Natural killer cell (primary cell): ENCODE measurements at places on chromosomes 1 and 21.

DNA sequence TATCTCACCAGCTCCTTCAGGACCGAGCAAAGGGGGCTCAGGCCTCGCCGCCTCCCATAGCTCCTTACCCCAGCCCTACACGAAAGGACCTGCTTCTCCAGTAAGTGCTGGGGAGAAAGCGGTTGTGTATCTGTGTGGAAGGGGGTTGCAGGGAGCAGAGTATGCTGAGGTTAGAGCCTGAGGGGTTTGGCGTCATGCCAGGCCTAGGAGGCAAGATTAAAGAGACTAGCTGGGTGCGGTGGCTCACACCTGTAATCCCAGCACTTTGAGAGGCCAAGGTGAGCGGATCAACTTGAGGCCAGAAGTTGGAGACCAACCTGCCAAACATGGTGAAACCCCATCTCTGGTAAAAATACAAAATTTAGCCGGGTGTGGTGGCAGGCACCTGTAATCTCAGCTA, 14.1 kb upstream of the RASSF5 start:
- DNase-seq = no peak

GRCh38 chr1:47351305-47351704, 17.7 kb downstream of the CMPK1 start:
- DNase-seq = no peak

- DNase-seq = no peak
These were observed 303.6 kb downstream of the LMO4 start for GRCh38 chr1:87632232-87632631.

DNA sequence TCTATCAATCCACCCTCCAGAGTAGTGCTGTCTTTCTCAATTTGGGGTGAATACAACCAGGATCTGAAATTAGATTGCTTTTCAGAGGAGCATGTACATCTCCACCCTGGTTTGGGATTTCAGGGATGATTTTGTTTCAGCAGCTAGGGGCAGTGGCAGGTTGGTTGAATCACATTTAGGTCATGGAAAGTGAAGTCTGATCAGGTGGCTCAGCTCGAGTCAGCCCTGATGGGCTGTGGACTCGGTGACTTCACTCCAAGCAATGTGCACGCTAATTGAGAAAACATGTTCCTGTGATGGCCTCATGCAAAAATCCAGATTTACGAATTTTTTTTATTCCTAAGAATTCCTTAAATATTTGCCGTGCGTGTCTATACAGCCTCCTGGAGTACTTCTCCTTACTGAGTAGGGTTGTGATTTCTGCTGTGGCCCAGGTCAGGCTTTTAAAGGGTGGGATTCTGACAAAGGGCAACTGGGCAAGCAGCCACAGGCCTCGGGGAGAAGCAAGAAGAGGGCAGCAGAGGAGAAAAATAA, 7.5 kb downstream of the NGF start:
- DNase-seq = no peak

GRCh38 chr1:108114033-108114599, 86.0 kb downstream of the SLC25A24 start:
- DNase-seq = no peak

DNA sequence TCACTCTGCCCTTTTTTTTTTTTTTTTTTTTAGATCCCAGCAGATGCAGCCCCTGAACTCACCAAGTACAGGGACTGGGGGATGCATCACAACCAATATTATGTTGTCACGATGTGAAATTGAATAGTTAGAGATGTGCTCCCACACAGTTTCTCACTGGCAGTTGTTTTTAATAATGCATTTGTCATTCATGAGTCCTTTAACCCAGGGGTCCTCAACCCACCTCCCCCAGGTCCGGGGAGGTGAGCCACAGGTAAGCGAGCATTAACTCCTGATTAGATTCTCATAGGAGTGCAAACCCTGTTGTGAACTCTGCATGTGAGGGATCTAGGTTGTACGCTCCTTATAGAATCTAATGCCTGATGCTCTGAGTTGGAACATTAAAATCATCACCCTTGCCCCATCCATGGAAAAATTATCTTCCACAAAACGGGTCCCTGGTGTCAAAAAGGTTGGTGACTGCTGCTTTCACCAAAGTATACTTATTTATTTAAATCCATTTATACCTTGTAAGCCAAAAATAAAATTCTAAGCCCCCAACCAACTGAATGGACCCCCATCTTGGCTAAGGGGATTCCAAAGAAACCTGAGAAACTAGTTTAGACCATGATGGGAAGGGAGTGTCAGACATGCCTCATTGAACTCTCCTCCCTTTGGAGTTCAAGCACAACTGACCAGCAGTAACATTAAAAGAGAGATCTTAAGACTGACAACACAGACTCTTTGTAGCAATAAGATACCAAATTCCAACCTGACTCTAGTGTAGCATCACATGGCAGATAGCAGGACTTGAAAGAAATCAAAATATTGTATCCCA, 119.3 kb upstream of the ATP1A1 start:
- DNase-seq = no peak

GRCh38 chr1:94321662-94322061, 84.3 kb upstream of the ARHGAP29 start:
- DNase-seq = no peak

GRCh38 chr1:11256299-11256698, 6.1 kb downstream of the MTOR start:
- DNase-seq = no peak

GRCh38 chr1:245770156-245770555, 615.4 kb downstream of the KIF26B start:
- no peak for DNase-seq

GRCh38 chr1:29505532-29506220, 269.4 kb downstream of the PTPRU start:
- DNase-seq = no peak

- no peak for DNase-seq
These were observed 79.6 kb downstream of the SLC45A1 start for GRCh38 chr1:8397511-8397910.

GRCh38 chr21:15852146-15852545, 122.4 kb downstream of the USP25 start:
- no peak for DNase-seq

DNA sequence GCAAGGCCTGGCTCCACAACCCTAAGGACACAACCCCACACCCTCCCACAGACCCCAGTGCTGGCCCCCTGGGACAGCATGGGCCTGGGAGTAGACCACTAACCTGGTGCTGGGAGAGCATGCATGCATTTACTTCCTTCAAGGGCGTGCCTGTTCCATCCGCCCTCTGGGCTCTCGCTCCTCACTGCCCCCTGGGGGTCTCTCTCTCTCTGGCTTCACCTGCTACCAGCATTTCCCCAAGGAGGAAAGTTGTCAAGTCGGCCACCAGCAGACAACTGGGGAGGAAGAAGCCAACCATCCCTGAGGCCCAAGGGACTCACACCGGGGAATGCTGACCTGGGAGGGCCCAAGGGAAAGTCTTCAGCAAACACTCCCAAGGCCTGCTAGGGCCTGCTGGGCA, 6.5 kb downstream of the LRP8 start:
- no peak for DNase-seq

DNA sequence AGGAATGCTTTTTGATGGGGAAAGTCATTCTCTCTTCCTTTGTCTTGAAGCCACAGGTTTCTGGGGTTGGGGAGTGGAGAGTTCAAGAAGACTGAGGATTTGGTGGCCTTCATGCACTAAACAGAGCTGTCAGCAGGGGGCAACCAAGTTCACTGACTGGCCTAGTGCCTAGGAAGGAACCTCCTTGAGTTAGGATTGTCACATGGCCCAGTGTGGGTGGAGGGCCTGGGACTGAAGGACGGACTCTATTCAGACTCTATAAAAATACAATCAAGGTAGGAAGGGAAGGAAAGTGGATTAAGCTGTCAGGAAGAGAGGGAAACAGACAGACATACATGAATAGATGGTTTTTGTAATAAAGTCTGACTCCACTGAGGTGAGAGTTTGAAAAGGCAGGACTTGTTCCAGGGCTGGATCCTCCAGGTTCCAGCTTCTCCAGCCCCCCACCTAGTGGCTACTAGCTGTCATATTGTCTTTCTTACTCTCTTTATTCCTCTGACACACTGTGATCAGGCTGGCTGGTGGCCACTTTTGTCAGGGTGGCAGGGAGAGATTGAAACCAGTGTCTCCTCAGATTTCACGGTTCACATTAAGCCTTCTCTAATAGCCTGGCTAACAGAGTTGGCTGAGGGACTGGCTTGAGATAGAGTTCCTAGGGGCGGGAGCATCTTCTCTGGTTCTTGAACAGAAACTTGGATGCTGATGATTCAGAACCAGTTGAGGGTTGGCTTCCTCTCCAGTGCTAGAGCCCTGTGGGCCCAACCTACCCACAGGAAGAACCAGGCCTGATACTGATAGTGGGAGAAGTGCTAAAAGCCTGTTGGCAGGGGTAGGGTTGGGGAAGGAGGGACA, 4.1 kb upstream of the SH3BGRL3 start:
- peak; percentile 89 for DNase-seq

- no peak for DNase-seq
These were observed 2.5 kb downstream of the KRTAP10-4 start for GRCh38 chr21:44576025-44576420.

GRCh38 chr1:218588540-218589172, 243.5 kb downstream of the TGFB2 start:
- no peak for DNase-seq

DNA sequence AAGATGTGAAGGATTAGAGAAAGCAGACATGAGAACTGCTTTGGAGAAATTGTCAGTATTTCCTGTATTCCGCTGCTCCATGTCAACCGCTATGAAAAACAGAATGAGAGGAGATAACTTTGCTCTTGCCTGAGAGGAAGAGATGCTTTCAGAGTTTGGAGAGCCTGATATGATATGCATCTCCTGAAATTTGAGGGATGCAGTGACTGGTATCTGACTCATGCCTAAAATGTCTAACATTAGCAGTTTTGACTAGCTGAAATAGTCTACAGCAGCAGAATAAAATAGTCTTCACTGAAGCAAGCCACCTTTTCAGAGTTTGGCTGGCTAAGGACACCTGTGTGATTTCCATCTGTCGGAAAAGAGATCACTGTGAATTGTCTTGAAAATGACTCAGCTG, 165.8 kb upstream of the LRRC7 start:
- DNase-seq = no peak

DNA sequence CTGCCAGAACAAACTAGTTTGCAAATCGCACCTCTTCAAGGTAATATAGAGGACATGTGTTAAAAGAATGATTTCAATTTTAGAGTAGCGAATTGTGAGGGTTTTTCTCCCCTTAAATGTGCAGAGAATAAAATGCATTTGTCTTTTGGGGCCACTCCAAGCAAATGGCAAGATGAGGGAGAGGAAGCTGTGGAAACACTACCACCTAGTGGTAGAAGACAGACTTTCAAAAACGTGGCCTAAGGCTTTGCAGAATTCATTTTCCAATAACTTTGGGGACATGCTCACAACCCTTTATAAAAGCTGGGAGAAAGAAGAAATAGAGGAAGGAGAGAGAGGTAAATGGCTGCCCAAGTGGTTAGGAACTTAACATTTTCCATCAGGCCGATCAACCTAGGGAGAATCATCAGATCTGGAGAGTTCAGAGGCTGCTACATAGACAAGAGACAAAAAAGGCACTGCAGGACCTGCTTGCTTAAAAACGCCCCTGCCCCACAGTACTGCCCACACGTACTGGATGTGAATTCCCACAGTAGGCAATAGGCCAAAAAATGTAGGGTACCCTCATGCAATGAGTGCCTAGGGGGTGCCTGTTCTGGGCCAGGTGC, 15.7 kb upstream of the RCAN1 start:
- DNase-seq = no peak

DNA sequence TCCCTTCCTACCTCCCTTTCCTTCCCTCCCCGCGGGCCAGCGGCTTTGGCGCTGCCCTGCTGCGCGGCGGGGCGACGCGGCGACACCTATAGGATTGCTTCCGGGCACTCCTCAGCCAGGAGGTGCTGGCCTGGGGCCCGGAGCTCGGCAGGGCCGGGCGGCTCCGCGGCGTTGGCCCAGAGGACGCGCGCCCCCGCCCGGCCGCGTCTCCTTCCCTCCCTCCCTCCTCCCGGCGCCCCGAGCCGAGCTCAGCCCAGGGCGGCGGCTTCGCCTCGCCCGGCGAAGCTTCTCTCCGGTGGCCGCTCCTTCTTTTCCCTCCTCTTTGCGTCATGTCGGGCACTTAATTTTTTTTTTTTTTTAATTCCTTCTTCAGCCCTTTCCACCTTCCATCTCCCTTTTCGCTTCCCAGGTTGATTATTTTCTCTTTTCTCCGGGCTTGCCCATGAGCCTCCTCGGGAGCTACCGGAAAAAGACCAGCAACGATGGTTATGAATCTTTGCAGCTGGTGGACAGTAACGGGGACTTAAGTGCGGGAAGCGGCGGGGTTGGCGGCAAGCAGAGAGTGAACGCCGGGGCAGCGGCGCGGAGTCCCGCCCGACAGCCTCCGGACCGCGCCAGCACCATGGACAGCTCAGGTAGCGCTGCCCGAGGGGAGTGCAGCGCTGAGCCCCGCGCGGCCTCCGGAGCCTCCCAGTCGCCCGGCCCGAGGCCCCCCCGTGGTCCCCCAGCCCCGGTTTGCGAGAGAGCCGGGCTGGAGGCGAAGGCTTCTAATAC, at the start of gene DNAJC6:
TSS of gene DNAJC6 (plus strand) at position 240 of the 774 bp plus-strand sequence. CDS start at position 443, 203 bp downstream.
- peak; percentile 57 for DNase-seq

- no peak for DNase-seq
These were observed 24.5 kb downstream of the NECAP2 start for GRCh38 chr1:16464917-16465625.

GRCh38 chr1:233675446-233675845, 61.5 kb downstream of the KCNK1 start:
- DNase-seq = no peak

- DNase-seq = no peak
These were observed 26.2 kb downstream of the ENAH start for GRCh38 chr1:225626698-225627097.

DNA sequence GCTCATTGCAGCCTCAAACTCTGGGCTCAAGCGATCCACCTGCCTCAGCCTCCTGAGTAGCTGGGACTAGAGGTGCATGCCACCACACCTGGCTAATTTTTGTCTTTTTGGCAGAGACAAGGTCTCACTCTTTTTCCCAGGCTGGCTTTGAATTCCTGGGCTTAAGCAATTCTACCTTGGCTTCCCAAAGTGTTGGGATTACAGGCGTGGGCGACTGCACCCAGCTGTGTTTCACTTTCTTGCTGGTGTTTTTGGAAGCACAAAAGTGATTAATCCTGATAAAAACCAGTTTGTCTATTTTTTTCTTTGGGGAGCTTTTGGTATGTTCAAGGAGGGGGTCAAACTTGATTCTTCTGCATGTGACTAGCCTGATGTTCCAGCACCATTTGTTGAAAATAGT, 19.3 kb downstream of the RNF11 start:
- DNase-seq = no peak

GRCh38 chr21:36697851-36698384, 997 bp upstream of the SIM2 start:
- DNase-seq = no peak
